Activated CD4-positive, alpha-beta T cell treated with anti-CD3 and anti-CD28 coated beads for 24 hours (primary cell): ENCODE measurements at places on chromosomes 4 and X.
A peak's percentile ranks its signal among the peaks of the same experiment; 100 is the strongest.

DNA sequence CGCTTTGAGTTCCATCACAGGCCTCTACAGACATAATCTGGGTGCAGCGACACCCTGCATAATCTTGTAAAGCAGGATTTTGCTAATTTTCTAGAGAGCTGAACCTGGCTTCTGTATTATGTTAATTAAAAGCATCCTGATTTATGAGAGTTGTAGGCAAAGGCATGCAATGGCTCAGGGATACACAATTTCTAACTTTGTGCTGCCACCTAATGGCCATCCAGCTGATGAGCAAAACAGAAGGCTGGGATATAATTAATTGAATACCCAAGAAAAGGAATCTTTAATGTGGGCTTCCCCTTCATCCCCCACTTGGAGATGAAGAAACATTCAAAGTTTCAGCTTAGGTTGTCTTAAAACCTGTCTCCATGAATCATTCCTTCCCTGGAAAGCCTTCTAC lies 78.1 kb downstream of the BMP15 start:
- DNase-seq, result no peak

DNA sequence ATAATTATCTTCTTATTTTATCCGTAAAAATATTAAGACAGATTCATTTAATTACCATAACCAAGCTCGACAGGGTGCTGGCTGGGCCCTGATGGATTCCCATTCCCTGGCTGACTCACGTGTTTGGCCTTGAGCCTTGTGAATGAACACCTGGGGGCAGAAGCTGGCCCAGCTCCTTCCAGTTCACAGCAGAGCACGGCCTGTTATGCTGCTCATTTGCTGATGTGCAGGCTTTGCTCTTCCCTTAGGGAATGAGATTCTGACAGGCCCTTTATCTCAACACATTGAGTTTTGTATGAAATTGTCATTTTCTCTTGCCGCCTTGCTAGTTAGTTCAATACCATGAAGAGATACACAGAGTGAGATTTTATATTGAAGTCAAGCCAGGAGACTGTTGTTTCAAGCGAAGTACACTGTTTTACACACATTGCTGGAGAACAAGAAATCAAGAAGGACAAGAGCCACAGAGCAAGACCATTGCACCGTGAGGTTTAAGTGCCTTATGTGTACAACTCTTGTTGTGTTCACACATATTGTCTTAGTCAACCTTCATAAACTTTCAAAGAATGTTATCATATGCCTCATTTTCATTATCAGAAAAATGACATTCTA lies 1583.3 kb downstream of the STIM2 start:
- no peak for DNase-seq

DNA sequence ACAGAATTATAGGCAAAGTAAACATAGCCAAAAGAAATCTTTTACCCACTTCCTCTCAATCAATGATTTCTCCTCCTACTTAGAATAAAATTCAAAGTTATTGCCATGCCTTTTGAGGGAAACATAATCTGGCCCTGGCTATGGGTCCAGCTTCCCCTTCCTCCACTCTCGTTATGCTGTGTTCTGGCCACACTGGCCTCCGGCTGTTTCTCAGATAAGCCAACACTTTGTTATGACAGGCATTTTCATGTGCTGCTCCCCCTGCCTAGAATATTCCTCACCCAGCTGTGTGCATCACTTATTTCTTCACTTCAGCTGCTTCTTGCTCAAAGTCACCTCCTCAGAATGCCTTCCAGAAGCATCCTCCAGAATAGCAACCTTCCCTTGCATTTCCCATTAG lies 386.6 kb upstream of the AADAT start:
- DNase-seq, result no peak

- peak; percentile 66 for DNase-seq
These were observed at the start of gene IL2RG for GRCh38 chrX:71111141-71111843. Gene IL2RG (minus strand): TSS chrX:71111577. CDS start chrX:71111539, 38 bp downstream.

DNA sequence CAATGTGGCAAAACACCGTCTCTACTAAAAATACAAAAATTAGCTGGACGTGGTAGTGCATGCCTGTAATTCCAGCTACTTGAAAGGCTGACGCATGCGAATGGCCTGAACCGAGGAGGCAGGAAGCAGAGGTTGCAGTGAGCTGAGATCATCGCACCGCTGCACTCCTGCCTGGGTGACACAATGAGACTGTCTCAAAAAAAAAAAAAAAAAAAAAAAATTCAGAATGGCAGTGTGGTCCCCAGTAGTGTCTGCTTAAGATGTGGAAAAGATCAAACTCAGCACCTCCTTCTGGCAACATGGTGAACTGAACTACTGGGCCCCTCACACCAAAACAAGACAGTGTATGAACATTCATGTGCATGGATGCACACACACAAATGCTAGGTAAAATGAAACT lies 32.2 kb downstream of the SMS start:
- no peak for DNase-seq

DNA sequence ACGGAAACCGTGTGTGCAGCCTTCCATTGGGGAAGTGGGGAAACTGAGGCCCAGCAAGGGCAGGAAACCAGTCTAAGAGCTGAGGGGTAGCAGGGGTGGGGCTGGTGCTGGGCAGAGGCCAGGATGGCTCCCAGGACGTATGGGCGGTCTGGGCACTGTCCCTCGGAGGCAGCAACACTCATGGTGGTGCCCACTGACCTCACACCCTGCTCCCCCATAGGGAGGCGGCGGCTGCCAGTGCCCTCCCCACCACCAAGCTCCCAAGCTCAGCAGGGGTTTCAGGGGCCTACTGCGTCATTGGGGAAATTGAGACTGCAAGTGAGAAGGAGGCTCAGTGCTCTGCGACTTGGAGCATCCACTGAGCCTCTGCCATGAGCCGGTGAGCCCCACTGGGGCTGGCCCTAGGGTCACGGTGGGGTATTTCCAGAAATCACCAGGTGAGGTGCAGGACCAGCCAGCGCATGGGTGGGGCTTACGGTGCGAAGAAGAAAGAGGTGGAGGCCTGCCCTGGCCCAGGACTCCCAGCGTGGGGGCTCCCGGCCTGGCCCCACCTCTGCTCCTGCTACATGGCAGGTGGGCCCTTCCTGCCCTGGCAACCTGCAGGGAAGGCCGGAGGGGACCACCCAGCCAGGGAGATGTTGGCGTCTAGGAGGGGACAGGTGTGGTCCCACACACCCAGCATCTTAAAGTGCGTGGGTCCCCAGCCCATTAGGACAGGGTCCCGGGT lies 915 bp downstream of the MSANTD1 start:
- DNase-seq, result no peak

GRCh38 chrX:145002771-145003170 lies 244.5 kb upstream of the SPANXN1 start:
- DNase-seq, result no peak

DNA sequence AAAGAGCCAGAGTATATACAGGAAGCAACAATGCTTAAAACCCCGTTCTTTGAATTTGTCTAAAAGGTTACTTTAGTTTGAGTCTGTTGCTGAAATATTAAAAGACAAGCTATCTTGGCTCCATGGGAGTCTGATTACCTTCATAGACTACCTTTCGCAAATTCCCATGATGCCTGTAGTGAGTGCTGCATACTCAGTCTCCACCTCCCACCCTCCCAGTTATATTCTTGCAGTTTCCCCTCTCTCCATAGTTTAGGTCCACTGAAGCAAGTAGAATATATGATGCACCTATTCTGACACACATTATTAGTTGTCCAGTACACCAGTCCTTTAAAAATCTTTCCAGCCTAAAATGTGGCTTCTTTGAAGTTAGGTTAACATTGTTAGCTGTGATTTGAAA lies 2.4 kb downstream of the CNKSR2 start:
- no peak for DNase-seq

GRCh38 chrX:124256216-124256615 lies 76.2 kb upstream of the TEX13D start:
- DNase-seq, result no peak

DNA sequence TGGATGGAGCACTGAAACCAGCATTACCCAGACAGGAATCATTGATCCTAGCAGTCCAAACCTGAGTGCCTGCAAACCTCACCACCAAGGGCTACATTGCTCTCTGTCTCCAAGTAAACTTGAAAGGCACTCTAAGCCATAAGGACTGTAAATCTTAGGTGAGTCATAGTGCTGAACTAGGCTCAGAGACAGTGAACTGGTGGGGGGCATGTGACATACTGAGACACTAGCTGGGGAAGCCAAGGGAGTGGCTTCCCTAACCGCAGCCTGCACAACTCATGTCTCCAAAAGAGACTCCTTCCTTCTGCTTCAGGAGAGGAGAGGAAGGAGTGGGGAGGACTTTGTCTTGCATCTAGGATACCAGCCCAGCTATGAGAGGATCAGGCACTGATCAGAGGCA lies 235.5 kb upstream of the ACTRT1 start:
- no peak for DNase-seq
